MV-4-11 (cell line): ENCODE measurements at places on chromosomes 13 and 19.

GRCh38 chr19:498977-499623, 2.8 kb downstream of the MADCAM1 start:
- no peak for DNase-seq

- DNase-seq, result peak; percentile 59
These were observed 5.7 kb upstream of the NFIC start for GRCh38 chr19:3360421-3361383.

DNA sequence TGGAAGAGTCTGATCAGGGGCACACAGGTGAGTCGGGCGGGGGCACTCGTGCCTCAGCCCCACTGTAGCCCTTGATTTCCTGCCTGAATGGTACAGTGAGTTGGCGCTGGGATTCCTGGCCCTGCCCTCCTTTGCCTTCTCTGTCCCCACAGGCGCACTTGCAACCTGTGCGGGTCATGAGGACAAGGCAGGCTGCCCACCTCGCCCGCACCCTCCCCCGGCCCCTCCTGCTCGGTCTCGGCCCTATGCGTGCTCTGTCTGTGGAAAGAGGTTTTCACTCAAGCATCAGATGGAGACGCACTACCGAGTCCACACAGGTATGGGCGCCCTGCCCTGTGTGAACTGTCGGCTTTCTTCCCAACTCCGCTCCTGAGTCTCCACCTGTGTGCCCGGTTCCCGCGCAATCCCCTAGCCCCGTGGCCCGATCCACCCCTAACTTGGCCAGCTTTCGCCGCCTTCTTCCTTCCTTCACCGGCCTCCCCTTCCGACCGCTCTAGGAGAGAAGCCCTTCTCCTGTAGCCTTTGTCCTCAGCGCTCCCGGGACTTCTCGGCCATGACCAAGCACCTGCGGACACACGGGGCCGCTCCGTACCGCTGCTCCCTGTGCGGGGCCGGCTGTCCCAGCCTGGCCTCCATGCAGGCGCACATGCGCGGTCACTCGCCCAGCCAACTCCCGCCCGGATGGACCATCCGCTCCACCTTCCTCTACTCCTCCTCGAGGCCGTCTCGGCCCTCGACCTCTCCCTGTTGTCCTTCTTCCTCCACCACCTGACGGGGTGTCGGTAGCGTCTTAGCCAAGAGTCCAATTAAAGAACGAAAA, 1.6 kb upstream of the KMT2B start:
- no peak for DNase-seq

GRCh38 chr19:13047374-13047773, 52.1 kb downstream of the NFIX start:
- DNase-seq, result no peak

- no peak for DNase-seq
These were observed 1.1 kb downstream of the TSSK6 start for GRCh38 chr19:19514215-19514657.

- no peak for DNase-seq
These were observed 20.3 kb downstream of the ZC3H4 start for GRCh38 chr19:47093254-47093653.

- DNase-seq, result no peak
These were observed 24.6 kb downstream of the CDADC1 start for GRCh38 chr13:49272296-49272695.

DNA sequence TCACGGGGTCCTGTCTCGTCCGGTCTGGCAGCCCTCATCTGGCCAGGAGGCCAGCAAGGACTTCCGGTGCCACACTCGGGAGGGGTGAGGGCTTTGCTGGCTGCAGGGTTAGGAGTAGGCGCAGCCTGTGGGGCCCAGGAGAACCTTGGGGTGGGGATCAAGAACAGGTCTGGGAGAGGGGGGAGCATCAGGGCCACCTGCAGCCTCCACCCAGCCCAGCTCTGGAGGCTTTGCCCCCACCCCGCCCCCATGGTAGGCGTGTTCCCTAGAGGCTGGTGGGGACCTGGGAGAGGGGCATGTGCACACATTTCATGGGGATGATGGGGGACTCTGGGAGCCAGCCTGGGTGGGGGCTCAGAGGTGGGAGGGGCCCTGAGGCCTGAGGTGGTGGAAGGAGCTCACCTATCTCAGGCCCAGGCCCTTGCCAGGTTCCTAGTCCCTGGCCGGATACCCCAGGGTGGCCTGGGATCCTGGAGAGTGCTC, 23.3 kb downstream of the WTIP start:
- no peak for DNase-seq

GRCh38 chr13:90926459-90926858, 421.0 kb upstream of the MIR17HG start:
- no peak for DNase-seq

- DNase-seq, result no peak
These were observed 37.1 kb downstream of the MYO9B start for GRCh38 chr19:17112700-17113099.

DNA sequence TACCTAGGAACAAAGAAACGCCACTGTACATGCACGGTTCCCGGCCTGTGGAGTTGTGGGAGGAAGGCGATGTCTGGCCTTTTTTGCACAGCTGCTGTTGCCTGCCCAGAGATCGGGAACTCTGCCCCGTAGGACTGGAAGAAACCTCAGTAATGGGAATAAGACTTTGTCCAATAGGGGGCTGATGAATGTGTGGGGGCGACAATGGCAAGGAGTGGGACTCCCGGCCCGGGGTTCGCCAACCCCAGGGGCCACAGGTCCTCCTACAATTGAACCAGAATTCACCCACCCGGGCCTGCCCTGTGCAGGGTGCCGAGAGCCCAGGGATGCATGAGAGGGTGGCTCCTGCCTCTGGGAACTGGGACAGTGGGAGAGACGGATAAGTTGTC, 2.0 kb upstream of the CEBPA start:
- no peak for DNase-seq

- peak; percentile 61 for DNase-seq
These were observed 989 bp upstream of the SSC5D start for GRCh38 chr19:55486971-55487923.

DNA sequence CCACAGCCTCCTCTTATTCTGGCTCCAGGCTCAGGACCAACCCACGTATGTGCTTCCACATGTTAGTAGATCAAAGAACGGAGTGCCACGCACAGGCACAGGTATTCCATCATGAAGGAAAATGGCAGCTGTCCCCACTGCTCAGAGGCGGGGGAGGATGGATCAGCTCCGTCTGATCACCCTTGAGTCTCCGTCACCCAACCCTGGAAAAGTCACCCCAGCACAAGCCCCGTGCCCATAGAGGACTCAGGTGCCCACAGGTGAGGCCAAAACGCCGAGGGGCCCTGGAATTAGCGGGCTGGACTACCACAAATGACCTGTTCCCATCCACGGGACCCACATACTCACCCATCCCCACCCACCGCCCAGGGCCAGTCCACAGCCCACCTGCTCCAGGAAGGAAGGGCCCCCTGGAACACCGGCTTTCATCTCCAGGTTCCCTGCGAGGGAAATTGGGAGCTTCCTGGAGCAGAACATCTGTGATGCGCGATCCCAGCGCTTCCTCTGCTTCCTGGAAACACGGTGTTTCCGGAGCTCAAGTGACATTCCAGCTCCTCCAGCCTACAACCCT, 120.5 kb upstream of the SPACA7 start:
- no peak for DNase-seq

- peak; percentile 96 for DNase-seq
These were observed 285.8 kb upstream of the PCDH9 start for GRCh38 chr13:67515895-67516294.

- DNase-seq, result no peak
These were observed 1661.6 kb downstream of the SLITRK1 start for GRCh38 chr13:82220641-82221040.

DNA sequence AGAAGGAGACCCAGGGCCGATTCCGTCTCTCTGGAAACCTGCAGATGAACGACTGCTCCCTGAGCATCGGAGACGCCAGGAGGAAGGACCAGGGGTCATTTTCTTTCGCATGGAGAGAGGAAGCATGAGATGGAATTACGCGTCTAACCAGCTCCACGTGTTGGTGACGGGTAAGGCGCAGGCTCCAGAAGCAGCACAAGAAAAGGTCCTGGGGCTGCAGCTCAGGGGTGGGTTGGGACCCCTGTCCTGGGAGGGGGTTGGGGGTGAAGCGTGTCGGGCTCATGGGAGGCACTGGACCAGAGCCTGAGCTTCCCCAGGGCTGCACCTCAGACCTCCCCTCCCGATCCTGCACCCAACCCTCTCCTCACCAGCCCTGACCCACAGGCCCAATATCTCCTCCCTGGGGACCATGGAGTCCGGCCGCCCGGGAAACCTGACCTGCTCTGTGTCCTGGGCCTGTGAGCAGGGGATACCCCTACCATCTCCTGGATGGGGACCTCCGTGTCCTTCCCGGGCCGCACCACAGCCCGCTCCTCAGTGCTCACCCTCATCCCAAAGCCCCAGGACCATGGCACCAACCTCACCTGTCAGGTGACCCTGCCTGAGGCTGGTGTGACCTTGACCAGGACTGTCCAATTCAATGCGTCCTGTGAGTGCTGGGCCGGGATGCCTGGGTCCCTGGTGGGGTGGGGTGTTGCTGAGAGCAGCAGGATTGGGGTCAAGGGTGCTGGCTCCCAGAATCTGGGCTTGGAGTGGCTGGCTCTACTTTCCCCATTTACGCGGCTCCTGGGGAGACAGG, 39.6 kb upstream of the CD33 start:
- DNase-seq, result no peak

- peak; percentile 43 for DNase-seq
These were observed 259.9 kb downstream of the TBC1D4 start for GRCh38 chr13:75222031-75222430.

- DNase-seq, result no peak
These were observed 53.1 kb downstream of the C1QTNF9 start for GRCh38 chr13:24362435-24362952.

DNA sequence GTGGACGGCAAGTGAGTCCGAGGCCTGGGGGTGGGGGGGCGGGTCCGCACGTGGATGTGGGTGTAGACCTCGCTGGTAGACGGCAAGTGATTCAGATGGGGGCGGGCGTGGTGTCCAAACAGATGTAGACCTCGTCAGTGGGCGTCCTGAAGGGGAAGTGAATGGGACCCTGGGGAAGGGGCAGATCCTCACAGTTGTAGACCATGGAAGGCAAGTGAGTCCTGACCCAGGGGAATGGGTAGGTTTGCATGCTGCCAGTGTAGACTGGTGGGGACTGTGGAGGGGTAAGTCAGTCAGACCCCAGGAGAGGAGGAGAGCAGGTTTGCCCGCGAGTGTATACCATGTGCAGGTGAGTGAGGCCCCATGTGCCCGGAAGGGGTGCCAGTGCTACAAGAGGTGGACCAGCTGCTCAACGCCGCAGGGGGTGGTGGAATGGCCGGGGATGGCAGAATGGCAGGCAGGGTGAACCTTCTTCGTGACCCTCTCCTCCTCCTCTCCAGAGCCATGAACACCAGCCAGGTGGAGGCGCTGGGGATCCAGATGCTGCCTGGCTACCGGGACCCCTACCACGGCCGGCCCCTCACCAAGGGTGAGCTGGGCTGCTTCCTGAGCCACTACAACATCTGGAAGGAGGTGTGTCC, 22.1 kb downstream of the COLGALT1 start:
- DNase-seq, result no peak

DNA sequence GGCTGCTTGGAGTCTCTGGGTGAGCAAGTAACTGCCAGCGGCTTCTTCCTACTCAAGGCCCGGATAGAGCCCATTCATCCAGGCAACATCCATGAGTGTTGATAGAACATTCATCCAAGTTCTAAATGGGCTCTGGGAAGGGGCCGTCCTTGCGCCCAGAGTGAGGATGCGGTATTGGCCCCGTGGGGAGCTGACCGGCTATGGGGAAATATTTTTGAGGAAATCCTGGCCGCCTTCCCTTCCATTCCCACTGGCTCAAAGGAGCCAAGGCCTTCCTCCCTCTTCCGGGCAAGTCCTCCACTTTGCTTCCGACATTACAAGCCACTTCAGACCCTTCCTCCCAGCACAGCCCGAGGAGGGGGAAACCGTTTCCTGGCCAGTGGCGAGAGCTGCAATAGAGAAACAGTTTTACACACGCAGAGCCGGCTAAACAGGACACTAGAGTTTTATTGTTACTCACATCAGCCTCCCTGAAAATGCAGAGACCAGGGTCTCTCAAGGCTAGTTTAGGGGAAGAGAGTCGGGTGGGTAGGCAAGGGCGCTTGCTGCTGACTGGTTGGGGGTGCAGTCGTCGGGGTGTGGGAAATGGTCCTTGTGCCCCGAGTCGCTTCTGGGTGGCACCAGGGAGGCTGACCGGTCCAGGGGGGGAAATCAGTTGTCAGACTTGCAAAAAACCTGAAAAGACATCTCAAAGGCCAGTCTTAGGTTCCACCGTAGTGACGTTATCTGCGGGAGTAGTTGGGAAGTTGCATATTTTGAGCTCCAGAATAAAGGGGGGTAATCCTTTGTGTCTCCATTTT, 37.5 kb downstream of the C13orf46 start:
- no peak for DNase-seq

DNA sequence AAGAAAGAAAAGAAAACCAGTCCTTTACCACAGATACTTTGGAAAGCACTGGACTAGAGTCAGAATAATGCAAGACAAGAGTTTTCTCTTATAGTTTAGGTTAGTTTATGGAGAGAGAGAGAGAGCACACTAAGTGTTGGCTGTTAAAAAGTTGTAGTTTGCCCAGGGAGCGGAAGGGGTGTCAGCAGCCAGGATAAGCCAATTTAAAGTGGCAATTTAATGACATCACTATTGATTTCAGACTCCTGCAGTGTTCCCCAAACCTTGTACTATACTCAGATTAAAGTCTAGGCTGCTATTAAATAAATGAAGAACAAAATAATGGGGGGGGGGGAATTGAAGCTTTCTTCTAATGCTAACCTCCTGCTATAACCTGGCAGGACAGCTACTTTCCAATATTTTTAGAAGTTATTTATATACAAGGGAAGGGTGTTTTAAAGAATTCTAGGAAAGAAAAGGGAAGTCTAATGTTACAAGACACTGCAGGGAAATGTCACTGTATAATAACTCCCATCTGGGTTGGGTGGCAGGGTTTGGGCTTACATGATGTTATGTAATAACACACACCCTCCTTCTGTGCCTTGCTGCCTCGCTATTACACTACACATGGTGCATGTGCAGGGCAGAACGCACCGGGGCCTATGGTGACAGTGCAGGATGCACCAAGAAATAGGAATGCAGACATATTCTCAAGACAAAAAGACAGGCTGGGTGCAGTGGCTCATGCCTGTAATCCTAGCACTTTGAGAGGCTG, 19.9 kb downstream of the TPT1 start:
- DNase-seq, result peak; percentile 85

DNA sequence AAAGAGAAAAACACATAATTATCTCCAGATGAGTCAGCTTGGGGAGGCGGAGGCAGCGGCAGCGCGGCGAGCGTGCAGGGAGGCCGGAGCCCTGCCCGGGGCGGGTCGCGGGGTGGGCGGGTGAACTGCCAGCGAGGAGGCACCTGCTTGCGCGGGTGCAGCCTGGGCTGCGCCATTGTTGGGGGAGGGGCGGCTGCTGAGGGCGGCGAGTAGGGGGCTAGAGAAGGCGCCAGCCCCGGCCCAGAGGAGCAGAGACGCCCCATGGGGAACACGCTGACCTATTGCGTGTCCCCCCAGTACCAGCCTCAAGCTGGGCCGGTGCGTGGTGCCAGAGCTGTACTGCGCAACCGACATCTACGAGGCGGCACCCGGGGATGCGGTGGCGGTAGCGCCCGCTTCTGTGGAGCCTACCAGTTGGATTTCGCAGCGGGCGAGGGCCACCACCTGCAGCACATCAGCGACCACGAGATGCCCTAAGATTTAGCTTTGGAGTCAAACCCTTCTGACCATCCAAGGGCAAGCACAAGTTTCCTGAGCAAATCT, 16.7 kb downstream of the ZNF100 start:
- DNase-seq, result no peak
